Lung (tissue), 17 donors: ENCODE measurements at places on chromosomes 6 and 20. TPM values are rescaled to one million over a fixed set of nuclear protein-coding genes. Genes with fewer than 3 reads are reported as not detected.

The NR2E1 gene
- polyA plus RNA-seq, result not detected

The COL11A2 gene
- polyA plus RNA-seq, result 1.0 TPM

The SENP6 gene
- 28.0 TPM for polyA plus RNA-seq

The CCN6 gene
- not detected for polyA plus RNA-seq

- no peaks in the 10 kb centered on the region for H3K4me1 ChIP-seq
- H3K27ac ChIP-seq, result no peak overlapping the region
- H3K4me3 ChIP-seq, result no peak overlapping the region
Measured at GRCh38 chr6:163862701-163863100, 448.2 kb downstream of the QKI start.

DNA sequence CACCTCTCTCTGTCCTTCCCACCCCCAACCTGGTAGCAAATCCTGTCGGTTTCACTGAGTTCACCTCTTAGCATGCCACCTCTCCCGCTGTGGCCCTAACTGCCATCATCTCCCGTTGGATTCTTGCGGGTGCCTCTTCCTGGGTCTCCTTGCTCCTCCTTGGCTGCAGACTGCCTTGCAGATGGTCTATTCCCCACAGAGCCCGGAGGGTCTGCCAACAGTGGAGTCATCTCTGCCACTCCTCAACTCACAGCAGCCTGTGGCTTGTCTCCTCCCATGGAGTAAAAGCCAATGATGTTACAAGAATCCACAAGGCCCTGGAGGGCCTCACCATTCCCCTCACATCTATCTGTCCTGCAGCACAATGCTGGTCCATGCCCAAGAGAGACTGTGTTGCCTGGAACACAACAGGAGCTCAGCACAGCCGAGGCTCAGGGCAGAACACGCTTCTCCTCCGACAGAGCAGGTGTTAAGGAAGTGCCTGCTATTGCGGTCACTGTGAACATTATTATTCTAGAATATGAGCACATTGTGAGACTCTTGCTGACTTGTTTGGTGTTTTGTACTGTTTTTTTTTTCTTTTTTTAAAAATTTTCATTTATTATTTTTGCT lies 241.8 kb upstream of the SULF2 start:
- no peak for DNase-seq
- no peaks in the 10 kb centered on the region for H3K36me3 ChIP-seq
- no peak overlapping the region for H3K4me3 ChIP-seq
- no peaks in the 10 kb centered on the region for H3K4me1 ChIP-seq
- H3K27me3 ChIP-seq, result no peaks in the 10 kb centered on the region

DNA sequence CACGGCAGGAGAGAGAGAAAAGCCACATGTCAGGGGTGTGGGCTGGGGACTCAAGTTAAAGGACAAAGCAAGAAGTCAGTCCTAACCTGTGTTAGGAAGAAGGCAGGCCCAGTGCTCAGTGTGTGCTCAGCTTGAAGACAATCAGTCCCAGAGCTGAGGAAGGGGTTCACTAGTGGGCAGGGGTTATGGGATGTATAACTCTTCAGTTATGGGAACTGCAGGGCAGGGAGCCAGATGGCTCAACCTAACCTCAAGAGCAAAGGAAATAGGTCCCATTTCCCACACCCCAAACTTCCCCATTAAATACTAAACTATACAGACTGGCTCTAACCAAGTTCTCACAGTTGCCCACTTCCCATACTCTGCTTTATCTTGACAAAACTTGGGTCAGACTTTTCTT lies 7.4 kb upstream of the SSTR4 start:
- no peak overlapping the region for H3K27ac ChIP-seq
- H3K4me1 ChIP-seq, result no peaks in the 10 kb centered on the region
- no peak for DNase-seq
- no peaks in the 10 kb centered on the region for H3K27me3 ChIP-seq

GRCh38 chr6:129276986-129277385 lies 394.0 kb downstream of the LAMA2 start:
- DNase-seq, result no peak
- H3K27me3 ChIP-seq, result no peaks in the 10 kb centered on the region
- H3K36me3 ChIP-seq, result no peaks in the 10 kb centered on the region
- H3K4me3 ChIP-seq, result no peak overlapping the region
- no peak overlapping the region for H3K27ac ChIP-seq

DNA sequence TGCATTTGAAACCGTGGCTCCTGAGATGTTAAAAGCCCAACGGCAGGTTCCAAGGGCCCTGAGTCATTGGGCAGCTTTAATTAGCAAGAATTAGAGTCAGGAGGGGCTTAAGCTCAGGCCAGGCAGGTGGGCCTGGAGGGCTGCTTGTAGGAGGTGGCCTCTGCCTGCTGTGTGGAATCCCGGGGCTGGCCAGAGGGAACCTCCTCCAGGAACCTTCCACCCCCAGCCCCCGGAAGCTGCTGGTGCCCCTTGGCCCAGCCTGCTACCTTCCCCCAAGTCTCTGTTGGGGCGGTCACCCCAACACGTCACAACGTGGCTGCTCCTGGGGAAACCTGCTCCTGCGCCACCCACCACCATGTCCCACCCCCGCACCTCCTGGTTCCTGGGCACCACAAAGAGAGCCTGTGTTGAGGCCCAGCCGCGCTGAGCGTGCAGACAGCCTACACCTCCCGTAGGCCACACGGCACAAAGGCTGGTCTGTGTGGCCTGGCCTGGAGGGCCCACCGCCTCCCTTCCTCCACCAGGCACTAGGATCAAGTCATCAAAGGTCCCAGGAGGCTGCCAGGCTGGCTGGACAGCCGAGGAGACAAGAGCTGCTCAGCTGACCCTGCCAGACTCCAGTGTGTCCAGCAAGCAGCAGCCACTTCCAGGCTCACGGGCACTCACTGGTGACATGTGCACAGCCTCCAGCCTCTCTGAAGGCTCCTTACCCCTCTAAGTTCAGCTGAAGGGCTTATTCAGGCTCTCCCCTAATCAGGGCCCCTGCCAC lies 86.3 kb downstream of the SNX5 start:
- H3K36me3 ChIP-seq, result no peaks in the 10 kb centered on the region
- no peak for DNase-seq
- H3K4me3 ChIP-seq, result no peak overlapping the region
- no peaks in the 10 kb centered on the region for H3K27me3 ChIP-seq

DNA sequence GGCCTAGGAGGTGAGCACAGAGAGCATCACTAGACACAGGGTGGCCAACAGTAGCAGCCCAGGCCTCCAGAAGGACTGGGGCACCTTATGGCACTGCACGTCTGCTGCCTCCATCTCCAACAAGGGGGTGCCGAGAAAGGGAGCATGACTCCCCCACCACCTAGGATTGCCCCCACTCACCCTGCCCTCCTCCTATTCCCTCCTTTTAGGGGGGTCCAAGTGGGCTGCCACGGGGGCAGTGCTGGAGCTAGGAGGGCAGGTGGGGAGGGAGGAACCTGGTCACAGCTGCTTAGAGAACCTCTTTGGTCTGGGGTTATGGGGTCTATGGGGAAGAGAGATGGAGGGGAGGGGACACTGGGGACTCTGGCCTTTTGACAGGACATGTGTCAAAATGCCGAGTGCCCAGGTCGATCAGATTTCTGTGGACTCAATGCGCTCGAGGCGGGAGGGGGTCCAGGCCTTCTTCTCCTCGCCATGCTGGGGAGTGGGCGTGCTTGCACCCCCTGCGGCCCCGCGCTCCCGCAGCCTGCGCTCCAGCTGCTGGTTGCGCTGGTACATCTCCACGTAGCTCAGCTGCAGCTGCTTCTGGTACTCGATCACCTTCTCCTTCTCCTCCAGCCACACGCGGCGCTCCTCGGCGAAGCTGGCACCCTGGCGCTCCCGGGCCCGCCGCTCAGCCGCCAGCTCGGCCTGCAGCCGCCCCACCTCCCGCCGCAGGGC lies 4.5 kb upstream of the FASTKD5 start:
- no peak overlapping the region for H3K27ac ChIP-seq
- H3K27me3 ChIP-seq, result no peaks in the 10 kb centered on the region
- no peak overlapping the region for H3K4me3 ChIP-seq
- H3K4me1 ChIP-seq, result peaks cover 4% of the 10 kb centered on the region
- no peaks in the 10 kb centered on the region for H3K36me3 ChIP-seq
- no peak for DNase-seq

- no peak for DNase-seq
- H3K4me1 ChIP-seq, result no peaks in the 10 kb centered on the region
- H3K27me3 ChIP-seq, result peaks cover 3% of the 10 kb centered on the region
Measured at GRCh38 chr20:46801003-46801702, 91.7 kb downstream of the SLC2A10 start.

DNA sequence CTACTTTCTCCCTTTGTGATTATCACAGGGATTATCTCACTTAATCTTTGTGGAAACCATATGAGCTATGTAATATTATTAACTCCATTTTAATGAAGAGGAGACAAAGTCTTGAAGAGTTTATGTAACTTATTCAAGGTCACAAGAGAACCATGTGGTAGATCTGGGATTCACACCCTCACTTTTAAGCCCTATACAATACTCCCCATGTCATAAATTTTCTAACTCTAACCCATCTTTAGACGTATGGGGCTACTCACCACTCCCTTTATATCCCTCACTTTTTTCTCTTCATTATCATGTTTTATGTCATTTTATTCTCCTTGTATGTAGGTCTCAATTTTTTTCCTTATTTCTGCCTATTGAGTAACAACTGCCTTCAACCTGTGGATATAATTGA lies 126.4 kb upstream of the AHI1 start:
- H3K27ac ChIP-seq, result no peak overlapping the region
- DNase-seq, result no peak
- H3K27me3 ChIP-seq, result no peaks in the 10 kb centered on the region

DNA sequence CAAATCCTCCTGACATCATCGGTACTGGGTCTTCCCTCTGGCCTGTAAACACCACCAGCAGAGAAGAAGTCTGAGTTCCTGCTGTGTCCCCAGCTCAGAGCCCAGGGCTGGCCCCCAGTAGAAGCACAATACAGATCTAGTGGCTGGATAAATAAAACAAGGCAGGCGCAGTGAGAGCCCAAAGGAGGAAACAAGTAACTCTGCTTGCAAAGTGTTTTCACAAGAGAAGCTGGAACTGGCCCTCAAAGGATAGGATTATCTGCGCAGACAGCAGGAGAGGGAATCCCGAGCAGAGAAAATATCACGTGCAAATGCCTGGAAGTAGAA lies 205.1 kb downstream of the ZDHHC14 start:
- no peaks in the 10 kb centered on the region for H3K4me1 ChIP-seq
- no peak for DNase-seq
- no peak overlapping the region for H3K27ac ChIP-seq
- H3K4me3 ChIP-seq, result no peak overlapping the region
- no peaks in the 10 kb centered on the region for H3K27me3 ChIP-seq

DNA sequence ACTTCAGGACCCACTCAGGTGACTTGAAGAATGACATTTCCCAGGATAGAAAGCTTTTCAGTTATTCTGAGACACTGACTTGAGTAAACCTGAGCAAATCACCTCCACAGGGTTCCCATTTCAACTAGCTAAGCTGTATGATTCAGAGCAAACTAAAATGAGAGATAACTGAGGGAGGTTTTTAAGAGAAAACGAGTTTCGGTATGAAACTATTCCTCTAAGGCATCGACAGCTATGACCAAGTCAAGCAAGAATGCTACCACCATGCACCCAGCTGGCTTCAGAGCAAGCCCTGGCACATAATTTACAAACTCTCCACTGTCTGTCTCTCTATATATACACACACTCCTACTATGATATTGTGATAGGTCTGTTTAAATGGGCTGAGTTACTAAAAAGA lies 75.4 kb downstream of the PERP start:
- DNase-seq, result no peak
- H3K4me3 ChIP-seq, result no peak overlapping the region
- H3K36me3 ChIP-seq, result no peaks in the 10 kb centered on the region

- no peak overlapping the region for H3K27ac ChIP-seq
- H3K27me3 ChIP-seq, result no peaks in the 10 kb centered on the region
- no peak for DNase-seq
- no peaks in the 10 kb centered on the region for H3K36me3 ChIP-seq
- no peak overlapping the region for H3K4me3 ChIP-seq
Measured at GRCh38 chr6:48567016-48567415, 456.0 kb upstream of the PTCHD4 start.

DNA sequence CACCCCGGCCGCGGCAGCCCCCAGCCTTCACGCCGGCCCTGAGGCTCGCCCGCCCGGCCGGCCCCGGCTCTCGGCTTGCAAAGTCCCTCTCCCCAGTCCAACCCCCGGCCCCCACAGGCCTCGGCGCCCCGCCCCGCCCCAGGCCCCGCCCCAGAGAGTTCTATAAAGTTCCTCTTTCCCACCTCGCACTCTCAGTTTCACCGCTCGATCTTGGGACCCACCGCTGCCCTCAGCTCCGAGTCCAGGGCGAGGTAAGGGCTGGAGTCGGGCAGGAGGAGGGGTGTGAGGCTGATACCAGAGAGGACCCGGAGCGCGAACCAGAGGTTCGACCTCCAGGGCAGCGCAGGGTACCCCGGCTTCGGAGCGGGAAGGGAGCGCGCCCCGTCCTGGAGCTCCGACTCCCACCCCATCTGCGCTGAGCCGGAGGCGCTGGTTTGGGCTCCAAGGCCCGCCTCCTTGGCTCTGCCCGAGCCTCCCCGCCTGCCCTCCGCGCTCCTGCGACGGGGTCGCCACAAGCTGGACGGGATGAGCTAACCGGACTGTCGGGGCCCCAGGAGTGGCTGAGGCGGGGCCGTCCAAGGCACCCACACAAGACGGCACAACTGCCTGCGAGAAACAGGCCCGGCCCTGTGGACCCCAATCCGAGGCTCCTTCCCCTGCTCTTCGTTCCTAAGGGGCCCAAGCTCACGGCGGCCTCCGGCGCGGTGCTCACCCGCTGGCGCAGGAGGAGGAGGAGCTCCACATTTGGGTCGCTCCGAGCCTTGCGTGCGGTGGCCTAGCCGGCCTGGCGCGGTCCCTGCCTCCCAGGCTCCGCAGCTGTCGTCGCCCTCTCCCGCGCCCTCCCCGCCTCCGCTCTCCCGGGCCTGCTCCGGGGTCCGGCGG lies at the start of gene IRF4:
TSS of gene IRF4 (plus strand) at position 194 of the 882 bp plus-strand sequence. CDS start 1,401 bp downstream, outside the sequence.
- no peak for DNase-seq
- no peaks in the 10 kb centered on the region for H3K36me3 ChIP-seq
- H3K27ac ChIP-seq, result no peak within 1 kb of the TSS
- peaks cover 8% of the 10 kb centered on the region for H3K27me3 ChIP-seq
- H3K4me1 ChIP-seq, result peaks cover 25% of the 10 kb centered on the region
- H3K4me3 ChIP-seq, result peak within 1 kb of the TSS; percentile 20

DNA sequence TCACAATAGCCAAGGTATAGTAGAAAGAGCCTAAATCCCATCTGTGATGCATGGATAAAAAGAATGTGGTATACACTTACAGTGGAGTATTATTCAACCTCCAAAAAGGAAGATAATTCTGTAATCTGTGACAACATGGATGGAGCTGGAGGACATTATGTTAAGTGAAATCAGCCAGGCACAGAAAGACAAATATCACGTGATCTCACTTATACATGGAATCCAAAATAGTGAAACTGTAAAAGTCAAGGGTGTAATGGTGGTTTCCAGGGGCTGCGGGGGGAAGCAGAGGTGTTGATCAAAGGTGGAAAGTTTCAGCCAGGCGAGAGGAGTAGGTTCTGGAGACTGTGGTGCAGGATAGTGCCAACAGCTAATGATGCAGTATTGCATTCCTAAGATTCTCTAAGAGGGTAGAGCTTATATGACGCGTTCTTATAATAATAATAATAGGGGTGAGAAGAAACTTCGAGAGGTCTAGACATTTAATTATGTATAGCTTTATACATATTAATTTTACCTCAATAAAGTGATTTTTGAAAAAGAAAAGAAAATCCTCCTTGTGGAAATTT lies 246.1 kb downstream of the FOXA2 start:
- H3K4me1 ChIP-seq, result no peaks in the 10 kb centered on the region
- H3K27ac ChIP-seq, result no peak overlapping the region
- H3K27me3 ChIP-seq, result no peaks in the 10 kb centered on the region
- no peaks in the 10 kb centered on the region for H3K36me3 ChIP-seq
- no peak overlapping the region for H3K4me3 ChIP-seq
